ENCODE measurements at places on chromosomes 12 and 14.

- no peak for DNase-seq
These were observed 26.5 kb downstream of the ARL6IP4 start for GRCh38 chr12:123006977-123007376.

- DNase-seq, result no peak
These were observed 49.2 kb downstream of the SSH1 start for GRCh38 chr12:108807996-108808769.

GRCh38 chr12:59396919-59397318, 198.9 kb upstream of the SLC16A7 start:
- DNase-seq, result no peak

- no peak for DNase-seq
These were observed 85.6 kb downstream of the GALNT9 start for GRCh38 chr12:132243596-132244310.

- no peak for DNase-seq
These were observed 145.7 kb downstream of the CNTN1 start for GRCh38 chr12:40837891-40838429.

- no peak for DNase-seq
These were observed 483.7 kb downstream of the MDGA2 start for GRCh38 chr14:47191700-47192099.

DNA sequence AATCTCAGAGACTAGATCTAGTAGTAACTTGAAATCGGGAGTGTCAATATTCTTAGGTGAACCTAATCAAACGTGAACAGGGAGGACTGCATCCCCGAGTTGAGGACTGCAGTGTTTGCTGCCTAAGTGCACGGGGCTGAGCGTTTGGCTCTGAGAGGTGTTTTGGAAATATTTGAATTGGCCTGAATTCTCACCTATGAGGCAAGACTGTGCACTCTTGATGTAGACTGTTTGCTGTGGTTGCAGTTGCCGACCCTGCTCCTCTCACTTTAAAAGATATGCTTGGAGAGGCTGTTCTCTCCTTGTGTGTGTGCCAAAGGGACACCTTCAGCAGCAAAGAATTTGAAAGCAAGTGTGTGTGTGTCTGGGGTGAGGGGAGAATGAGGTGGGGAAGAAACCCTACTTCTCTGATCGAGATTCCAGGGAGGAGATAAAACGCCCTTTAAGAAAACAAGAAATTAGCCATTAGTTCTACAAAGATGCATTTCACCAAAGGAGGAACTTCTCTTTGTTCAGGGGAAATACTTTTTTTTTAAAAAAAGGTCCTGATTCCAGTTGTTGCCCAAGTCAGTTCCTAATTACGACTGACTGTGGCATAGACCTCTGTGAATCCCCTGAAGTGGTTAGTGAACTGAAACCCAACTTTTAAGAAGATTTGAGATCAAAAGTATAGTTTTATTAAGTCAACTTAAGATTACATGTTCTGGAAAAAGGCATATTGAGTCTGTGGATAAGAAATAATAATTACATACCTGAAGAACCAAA, 106.6 kb downstream of the DYRK2 start:
- no peak for DNase-seq

DNA sequence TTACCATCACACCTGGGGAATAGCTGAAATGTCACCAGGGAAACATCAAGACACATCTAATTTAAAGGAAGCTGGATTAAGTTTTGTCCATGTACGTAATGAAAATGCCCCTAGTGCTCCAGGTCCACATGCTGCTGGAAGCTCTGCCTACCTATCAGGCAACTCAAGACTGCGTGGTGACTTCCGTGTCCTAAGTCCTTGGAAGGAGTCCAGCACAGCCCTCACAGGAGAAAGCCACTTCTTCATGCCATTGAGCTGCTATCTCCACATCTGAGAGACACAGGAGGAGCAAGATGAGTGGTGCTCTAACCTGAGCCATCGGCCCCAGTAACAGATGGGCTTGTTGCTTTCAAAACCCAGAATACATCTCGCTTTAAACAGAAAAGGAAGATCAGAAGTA, 316.4 kb downstream of the DPF3 start:
- DNase-seq, result no peak

GRCh38 chr14:100025111-100025510, 40.1 kb upstream of the EVL start:
- DNase-seq, result no peak

GRCh38 chr12:93048656-93049055, 119.6 kb upstream of the EEA1 start:
- DNase-seq, result no peak

DNA sequence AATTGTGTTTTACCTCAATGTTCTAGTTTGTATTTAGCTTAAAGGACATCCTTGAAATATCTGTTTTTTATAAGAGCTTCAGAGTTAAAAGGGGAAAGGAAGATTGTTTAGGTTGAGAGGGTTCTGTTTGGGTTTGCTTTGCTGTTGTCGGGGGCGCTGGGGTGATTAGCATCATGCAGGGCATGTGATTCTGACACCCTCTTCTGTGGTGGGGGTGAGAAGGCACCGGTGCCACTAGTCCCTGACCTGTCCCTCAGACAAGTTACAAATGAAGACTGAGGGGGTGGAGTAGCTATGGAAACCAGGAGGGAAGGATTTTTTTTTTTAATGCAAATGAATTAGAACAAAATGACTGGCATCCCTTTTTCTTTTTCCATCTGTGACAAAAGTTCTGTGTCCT, 291.3 kb downstream of the RPAP3 start:
- no peak for DNase-seq
